ENCODE measurements at places on chromosomes 16 and 17. TPM values are rescaled to one million over a fixed set of nuclear protein-coding genes. Genes with fewer than 3 reads are reported as not detected.

The ZNF597 gene
- total RNA-seq = 1.9 TPM

The KRTAP16-1 gene
- total RNA-seq = not detected

The CMTM3 gene
- total RNA-seq = 18.8 TPM

The CDR2L gene
- total RNA-seq = 18.8 TPM

The PPM1E gene
- total RNA-seq = not detected

The ZNF594 gene
- 1.6 TPM for total RNA-seq

The CLEC18B gene
- total RNA-seq = not detected

The KCNH4 gene
- not detected for total RNA-seq

The CTRB1 gene
- not detected for total RNA-seq

The SOX9 gene
- total RNA-seq = 0.15 TPM

Measured in epithelial cell of umbilical artery (primary cell).